ENCODE measurements at places on chromosomes 6 and 20.

DNA sequence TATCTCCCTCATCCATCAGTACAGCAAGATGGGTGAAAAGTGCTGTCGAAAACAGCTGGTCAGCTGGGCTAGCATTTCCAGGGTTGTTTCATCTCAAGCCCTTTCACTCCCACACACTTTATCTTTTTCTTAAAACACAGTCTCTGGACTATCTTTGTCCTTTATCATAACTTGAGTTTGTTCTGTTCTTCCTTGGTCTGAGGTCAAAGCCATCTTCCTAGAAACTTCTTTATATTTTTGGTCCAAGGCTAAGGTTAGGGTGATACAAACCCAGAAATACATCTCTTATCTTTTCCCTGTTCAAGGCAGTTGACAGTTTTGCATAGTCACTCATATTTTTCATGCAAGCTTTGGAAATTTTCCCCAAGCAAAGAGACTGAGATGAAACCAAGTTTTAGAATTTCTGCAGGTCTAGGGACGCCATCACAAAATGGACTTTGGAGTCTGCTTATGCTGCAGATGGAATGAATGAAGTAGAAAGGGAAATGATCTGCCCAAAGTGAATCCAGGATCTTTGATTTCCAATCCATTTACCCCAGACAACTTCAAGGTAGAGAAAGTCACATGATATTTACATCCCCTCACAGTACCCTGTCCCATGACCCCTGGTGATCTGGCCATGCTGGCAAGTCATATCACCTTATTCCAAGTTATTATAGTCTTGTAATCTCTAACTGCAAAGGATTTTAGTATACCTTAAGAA is 297.0 kb downstream of the ZNF217 start:
- no peak for DNase-seq

DNA sequence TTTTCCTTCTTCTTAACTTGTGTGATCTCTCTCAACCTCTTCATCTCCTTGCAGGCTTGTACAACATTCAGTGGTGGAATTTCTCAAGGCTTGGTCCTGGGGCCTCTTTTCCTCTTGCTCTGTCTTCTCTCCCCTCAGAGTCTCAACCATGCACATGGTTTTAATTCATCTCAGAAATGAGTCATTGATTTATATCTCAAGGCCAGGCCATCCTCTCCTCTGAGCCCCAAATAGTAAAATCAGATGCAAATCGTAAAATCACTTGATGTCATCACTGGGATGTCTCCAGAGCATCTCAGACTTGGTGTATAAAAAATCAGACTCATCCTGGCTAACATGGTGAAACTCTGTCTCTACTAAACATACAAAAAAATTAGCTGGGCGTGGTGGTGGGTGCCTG is 85.0 kb downstream of the FNDC1 start:
- no peak for DNase-seq

DNA sequence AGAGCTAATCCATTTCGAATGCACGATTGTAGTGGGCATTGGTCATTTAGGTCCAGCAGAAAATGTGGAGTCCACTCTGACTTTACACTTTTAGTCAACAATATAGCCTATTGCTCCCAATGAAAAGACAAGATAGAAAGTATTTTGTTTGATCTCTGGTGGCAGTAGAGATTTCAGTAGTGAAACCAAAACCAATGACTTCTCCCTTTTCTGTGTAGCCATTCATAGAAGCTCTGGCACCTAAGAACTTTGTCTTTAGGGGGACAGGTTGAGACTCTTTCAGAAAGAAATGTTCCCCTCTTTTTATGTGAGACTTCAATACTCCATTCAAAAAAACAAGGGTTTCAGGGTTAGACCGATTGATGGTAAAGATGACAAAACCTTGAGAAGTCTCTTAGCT is 510.8 kb upstream of the POU3F2 start:
- DNase-seq = no peak

DNA sequence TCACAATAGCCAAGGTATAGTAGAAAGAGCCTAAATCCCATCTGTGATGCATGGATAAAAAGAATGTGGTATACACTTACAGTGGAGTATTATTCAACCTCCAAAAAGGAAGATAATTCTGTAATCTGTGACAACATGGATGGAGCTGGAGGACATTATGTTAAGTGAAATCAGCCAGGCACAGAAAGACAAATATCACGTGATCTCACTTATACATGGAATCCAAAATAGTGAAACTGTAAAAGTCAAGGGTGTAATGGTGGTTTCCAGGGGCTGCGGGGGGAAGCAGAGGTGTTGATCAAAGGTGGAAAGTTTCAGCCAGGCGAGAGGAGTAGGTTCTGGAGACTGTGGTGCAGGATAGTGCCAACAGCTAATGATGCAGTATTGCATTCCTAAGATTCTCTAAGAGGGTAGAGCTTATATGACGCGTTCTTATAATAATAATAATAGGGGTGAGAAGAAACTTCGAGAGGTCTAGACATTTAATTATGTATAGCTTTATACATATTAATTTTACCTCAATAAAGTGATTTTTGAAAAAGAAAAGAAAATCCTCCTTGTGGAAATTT is 246.1 kb downstream of the FOXA2 start:
- no peak for DNase-seq

GRCh38 chr6:96089173-96089572 is 73.4 kb downstream of the FUT9 start:
- DNase-seq = no peak

- no peak for DNase-seq
Observed at GRCh38 chr20:40168981-40169620, 519.9 kb downstream of the MAFB start.

GRCh38 chr6:115945812-115946211 is 114.9 kb downstream of the FRK start:
- no peak for DNase-seq

DNA sequence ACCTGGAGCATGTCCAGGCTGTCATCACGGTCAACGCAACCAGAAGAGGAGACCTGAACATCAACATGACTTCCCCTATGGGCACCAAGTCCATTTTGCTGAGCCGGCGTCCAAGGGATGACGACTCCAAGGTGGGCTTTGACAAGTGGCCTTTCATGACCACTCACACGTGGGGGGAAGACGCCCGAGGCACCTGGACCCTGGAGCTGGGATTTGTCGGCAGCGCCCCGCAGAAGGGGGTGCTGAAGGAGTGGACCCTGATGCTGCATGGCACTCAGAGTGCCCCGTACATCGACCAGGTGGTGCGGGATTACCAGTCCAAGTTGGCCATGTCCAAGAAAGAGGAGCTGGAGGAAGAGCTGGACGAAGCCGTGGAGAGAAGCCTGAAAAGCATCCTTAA is 49.5 kb downstream of the BFSP1 start:
- no peak for DNase-seq

DNA sequence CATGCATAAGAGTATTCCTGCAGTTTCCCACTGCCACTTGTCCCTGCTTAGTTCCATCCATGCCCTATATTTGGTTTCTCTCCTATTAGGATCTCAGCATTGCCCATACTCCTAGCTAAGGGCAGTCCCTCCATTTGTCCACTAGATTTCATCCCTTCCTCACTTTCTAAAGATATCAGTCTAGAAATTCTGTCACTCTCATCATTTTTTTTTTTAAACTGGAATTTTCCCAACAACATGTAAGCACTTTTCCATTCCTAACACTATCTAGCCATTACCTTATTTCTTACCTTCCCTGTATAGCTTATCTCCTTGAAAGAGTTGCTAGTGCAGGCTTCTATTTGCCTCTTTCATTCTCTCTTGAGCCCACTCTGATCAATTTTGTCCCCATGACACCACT is 312.2 kb downstream of the BTBD3 start:
- DNase-seq = no peak

DNA sequence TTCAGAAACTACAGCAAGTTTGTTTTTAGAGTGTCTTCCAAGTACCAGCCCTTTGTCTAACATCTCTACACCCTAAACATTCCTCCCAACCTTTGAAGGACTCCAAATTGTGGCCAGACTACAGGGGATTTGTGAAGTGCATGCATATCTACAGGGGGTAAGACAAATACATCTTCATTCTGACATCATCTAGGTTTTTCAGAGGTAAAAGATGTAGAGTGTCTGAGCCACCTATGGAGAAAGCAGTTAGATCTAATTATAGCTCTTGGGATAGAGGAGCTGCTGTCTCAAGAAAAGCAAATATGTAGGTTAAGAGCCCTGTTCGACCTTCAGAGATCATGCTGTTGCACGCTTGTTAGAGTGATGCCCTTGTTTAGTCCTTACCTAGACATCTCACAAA is 617.7 kb upstream of the AGPAT4 start:
- DNase-seq = no peak

- no peak for DNase-seq
Observed at GRCh38 chr20:43386878-43387277, 70.8 kb upstream of the SRSF6 start.

- DNase-seq = no peak
Observed at GRCh38 chr6:100618351-100618671, 153.6 kb upstream of the SIM1 start.

DNA sequence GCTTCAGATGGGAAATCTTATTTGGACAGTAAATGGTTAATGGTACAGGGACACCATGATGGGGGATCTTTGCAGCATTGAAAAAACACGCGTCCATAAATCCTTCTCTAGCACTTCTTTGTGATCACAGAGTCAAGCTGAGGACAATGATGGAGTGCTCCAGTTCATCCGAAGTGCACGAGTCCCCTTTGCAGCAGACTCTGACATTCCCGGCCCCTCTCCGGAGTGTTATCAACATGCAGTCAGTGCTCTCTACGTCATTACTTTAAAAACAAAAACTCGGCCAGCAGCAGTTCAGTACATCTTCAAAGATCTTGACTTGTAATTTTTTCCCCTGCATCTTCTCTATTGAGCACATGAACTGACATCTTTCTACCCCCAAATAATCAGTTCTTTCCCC is 185.5 kb upstream of the AKAP12 start:
- no peak for DNase-seq

DNA sequence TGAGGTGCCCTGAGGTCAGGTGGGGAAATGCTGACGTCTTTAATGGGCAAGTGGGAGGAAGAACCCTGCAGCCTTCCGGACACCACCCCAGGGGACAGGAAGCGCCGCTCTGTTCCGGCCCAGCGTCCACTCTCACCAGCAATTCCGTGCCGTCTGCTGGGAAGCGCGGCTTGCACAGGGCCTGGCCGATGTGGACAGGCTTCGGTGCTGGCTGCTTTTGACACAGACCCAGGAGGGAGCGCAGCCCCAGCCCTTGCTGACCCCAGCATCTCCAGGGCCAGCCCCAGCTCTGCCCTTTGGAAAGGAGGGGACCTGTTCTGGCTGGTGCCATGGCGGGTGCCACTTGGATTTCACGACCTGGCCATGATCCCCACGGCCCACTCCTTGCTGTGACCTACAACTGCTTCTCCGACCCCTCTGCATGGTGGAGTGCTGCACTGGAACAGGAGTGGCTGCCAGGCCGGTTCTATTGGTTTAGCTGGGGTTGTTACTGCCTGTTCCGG is 123.2 kb downstream of the DLL1 start:
- no peak for DNase-seq

DNA sequence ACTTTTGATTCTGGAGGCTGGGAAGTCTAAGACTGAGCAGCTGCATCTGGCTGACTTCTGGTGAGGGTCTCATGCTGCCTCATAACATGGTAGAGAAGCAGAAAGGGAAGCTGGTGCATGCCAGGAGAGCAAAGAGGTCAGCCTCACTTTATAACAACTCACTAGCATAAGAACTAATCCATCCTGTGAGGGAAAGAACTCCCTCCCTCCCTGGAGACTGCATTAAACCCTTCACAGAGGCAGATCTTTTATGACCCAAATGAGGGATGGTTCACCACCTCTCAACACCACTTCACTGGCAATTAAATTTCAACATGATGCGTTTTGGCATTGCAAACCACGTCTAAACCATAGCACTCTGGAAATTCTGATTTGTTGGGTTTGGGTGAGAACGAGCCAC is 33.9 kb downstream of the STXBP5 start:
- DNase-seq = no peak

DNA sequence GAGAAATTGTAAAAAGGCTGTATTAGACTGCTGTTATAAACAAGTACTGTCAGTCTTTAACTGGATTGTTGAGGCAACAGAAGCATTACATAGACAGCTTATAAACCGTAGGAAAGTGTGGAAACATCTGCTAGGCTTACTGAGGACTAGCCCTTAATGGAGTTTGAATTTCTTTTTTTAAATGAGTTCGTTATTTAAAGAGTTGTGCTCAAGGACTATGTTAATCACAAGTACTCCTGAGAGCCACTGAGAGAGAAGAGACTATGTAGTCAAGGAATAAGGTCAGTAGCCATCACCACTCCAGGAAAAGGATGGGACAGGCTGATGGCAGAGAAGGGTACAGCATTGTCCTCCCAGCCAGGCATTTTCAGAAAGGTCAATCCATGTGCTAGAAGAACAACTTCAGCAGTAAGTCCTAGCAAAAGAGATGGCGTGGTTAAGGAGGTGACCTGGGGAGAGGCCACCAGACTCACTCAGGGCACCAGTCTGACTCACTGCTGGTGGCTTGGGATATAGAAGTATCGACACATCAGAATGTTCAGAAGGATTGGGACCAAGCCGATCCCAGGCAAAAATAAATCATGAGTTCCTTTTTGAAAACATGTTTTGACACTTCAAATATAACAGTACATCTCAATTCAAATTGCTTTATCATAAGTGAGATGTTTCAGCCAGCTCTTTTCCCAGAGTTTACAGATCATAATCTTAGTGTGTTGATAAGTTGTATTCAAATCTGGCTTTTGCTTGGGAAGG is 6.4 kb downstream of the RPS12 start:
- DNase-seq = no peak

DNA sequence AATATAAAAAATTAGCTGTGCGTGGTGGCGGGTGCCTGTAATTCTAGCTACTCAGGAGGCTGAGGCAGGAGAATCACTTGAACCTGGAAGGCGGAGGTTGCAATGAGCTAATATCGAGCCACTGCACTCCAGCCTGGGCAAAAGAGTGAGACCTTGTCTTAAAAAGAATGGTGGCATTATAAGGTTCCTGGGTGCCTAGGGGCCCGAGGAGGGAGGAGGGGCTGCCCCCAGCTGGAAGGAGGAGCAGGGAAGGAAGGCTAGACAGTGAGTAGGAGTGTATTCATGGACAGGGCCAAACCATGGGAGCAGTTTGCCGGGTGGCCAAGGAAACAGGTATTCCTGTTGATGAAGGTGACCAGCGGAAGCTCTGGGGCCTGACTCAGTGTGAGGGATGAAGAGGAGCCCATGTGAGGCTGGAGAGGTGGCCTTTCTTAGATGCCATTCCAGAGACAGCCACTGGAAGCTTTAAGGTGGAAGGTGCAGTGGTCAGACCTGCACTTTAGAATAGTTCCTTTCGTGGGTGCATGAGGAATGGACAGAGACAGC is 24.2 kb downstream of the MANBAL start:
- DNase-seq = no peak

DNA sequence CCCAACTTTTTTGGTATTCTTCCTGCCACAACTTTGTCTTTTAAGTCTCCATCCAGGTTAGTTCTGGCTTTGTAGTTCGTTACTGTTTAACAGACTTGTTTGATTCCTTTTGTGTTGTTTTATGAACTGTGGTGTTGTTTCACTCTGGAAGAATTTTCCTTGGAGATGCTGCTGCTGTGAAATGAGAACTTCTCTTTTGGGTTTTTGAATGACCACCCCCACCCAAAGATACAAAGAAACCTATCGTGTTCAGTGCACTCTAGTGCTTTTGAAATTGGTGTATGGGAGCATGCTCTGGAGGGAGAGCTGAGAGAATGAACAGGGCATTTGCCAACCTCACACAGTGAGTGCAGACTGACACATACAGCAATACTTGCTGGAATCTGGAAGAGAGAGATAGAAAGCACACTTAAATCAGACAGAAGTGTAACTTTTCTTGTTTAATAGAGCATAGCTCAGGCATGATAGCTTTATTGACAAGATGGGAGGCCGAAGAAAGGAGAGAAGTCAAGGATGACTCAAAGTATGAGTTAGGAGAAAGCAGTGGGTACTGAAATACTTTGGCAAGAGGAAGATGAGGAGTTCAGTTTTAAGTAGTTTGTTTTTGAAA is 293.1 kb downstream of the SOX4 start:
- peak; percentile 40 for DNase-seq

All from MG63 (cell line).